ENCODE measurements at places on chromosomes 16 and 17.

GRCh38 chr17:59668816-59669215 is 38.4 kb downstream of the PTRH2 start:
- DNase-seq, result no peak

GRCh38 chr16:75099738-75100602 is 16.6 kb downstream of the LDHD start:
- DNase-seq, result no peak

DNA sequence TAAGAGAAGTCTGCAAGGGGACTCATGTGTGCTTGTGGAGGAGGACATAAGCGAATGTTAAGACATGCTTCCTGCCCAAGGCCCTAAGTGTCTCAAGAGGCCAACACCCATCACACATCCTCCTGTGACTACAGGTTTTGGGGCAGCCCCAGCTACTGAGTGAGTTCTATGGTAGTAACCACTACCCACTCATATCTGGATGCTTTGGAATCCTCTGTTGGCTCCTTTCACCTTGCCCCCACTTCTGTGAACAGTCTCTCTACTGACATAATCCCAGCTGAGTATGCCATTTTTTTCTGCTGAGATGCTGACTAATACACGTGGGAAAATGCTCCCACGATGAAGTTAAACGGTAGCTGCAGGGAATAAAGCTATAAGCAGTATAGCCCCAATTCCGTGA is 153.5 kb downstream of the VPS53 start:
- no peak for DNase-seq

DNA sequence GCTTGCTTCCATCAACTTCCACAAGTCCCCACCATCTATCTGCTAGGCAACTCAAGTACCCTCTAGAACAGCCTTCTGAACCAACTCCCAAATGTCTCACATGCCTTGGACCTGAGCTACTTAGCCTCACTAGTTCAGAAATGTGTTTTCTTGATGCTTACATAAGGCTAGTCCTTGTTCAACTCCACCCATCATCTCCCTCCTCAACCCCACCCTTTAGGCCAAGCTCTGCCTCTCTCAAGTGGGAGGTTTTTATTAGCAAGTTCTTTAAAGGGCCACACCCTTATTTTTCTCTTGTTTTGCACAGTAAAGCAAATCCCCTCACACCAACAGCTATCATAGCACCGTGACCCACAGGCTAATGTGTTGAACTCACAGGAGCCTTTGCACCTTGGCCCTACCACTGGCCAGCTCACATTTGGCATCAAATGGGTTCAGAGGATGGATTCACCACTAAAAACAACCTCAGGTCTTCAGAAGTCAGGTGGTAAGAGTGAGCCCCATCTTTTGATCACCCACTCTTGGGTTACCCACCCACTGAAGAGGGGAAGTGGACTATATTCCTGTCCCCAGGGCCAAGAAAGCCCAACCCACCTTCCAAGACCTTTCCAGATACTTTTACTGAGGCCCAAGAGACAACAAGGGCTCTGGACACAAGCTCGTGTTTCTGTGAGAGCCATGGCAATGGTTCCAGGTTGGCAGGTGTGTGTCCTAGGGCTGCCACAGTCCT is 12.2 kb downstream of the PIK3R5 start:
- no peak for DNase-seq

DNA sequence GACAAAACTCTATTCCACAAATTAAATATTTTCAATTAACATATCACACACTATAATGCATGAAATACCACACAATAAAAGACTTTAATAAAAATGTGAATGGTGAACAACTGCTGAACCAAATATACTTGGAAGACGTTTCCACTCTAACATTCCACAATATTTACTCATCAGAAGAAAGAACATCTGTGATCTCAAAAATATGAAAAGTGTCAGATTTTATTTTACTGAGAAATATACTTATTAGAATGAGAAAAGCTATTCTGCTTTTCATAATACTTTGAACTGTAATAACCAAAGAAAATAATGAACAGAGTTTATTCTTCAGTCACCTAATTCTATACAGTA is 181.8 kb upstream of the AXIN2 start:
- no peak for DNase-seq

GRCh38 chr16:80852261-80852872 is 48.0 kb upstream of the CDYL2 start:
- DNase-seq, result no peak

DNA sequence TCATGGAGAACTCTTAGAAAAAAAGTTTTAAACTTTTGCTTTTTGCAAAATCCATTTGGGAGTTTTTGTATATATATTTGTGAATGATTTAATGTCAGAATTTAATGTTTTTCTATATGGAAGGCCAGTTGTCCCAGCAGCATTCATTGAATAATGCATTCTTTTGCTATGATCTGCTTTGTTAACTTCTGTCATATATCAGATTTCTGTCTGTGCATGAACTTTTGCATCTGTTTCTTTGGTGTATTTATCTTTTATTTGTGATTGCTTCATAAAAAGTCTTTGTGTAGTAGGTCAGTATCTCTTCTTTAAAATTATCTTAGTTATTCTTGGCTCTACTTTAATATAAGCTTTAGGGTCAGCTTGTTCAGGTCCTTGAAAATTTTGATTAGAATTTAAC is 84.2 kb downstream of the MAP2K4 start:
- no peak for DNase-seq

All from NCI-H748 treated with DMSO at 0.1 percent for 48 hours (cell line).